ENCODE measurements at places on chromosomes 6 and 20.

GRCh38 chr6:7673063-7673536, 52.8 kb upstream of the BMP6 start:
- DNase-seq = no peak

GRCh38 chr6:165621940-165622339, 41.1 kb downstream of the PDE10A start:
- DNase-seq = no peak

GRCh38 chr6:134753001-134753400, 196.9 kb downstream of the ALDH8A1 start:
- no peak for DNase-seq

DNA sequence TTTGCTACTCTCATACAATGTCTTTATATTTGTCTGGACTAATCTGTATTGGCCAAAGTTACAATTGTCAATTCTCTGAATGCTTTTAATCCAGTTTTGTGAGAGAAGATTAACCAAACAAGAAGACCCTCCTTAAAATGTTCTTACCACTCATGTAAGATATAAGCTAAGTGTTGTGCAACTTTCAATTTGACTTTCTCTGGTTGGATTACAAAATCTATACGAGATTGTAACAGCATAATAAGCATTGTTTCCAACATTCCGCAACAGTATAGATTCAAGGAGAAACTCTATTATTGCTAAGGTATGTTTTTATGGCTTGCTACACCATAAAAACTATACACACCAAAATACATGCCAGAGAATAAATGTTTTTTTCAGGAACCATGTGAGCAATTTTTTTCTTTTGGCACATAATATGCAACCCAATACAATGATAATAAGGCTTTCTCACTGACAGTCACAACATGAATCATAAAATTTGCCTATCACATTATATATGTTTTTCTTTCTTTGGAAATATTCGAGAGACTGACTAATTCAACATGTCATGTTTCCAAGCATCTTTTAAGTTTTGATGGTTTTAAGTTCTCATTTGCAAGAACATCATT, 12.2 kb upstream of the TRPC4AP start:
- DNase-seq = no peak

GRCh38 chr6:43891072-43891870, 121.3 kb downstream of the VEGFA start:
- DNase-seq = no peak

- DNase-seq = no peak
These were observed 11.8 kb downstream of the FRMD1 start for GRCh38 chr6:168067081-168067759.

GRCh38 chr6:4916954-4917561, 86.8 kb downstream of the RPP40 start:
- no peak for DNase-seq

DNA sequence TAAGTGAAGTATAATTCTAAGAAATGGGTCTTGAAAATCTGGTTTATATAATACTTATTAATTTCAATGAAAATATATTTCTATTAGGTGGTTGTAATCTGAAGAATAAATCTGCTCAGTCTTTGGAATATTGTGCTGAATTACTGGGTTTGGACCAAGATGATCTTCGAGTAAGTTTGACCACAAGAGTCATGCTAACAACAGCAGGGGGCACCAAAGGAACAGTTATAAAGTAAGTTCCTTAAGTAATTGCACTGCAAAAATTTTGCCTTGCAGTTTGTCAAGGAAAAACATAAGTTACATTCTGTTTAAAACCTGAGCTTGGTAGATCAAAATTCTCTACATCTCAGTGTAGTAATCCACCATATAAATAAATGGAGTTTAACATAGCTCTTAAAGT, 106.0 kb downstream of the MYO6 start:
- DNase-seq = no peak

DNA sequence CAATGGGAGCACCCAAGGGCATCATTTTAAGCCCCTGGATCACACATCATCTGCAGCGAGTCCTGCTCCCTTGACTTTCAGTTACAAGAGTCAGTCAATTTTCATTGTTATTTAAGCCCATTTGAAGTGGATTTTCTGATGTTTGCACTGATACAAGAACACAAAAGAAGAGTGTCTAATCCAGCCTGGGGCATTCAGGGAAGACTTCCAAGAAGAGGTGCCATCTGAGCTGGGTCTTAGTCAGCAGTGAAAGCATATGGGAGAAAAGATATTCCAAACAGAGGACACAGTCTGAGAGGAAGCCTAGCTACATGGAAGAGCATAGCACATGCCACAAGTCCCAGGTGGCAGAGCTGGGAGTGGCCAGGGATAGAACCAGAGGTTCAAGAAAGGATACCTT, 10.4 kb upstream of the FOXP4 start:
- DNase-seq = no peak

GRCh38 chr6:169236988-169237387, 16.7 kb downstream of the THBS2 start:
- no peak for DNase-seq

DNA sequence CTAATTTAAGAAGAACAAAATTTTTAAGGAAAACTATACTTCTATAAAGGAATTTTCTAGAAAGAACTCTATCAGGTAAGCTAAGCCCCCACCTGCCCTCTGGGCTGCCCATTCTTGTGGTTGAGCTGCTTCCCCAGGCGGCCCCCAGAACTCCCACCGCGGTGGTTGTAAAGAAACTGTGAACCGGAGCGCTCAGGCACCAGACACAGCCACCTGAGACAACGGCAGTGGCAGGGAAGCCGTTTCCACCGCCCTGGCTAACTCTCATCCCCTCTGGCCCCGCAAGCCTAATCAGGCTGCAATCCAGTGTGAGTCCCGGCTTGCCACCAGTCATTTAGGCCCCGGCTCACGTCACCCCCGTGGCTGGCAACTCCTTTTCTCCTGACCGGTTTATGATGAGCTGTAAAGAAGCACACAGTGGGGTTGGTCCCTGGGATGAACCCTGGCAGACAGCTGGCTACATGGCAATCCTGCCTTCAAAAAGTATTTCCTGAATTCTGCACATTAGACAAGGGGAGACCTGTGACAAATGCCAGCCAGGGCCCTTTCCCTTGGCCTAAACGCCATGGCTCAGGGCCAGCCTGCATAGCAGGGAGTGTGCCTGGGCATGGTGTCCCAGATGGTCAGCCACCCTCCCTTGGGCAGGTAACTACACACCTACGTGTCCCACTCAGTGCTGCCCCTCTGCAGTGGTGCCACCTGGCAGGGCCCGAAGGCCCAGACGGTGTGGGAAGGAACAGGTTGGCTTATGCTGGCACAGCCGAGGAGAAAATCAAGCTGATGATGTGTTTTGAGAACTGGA, 63.8 kb upstream of the GPR31 start:
- DNase-seq = no peak

- DNase-seq = peak; percentile 18
These were observed 126.3 kb upstream of the NT5E start for GRCh38 chr6:85323435-85324040.

DNA sequence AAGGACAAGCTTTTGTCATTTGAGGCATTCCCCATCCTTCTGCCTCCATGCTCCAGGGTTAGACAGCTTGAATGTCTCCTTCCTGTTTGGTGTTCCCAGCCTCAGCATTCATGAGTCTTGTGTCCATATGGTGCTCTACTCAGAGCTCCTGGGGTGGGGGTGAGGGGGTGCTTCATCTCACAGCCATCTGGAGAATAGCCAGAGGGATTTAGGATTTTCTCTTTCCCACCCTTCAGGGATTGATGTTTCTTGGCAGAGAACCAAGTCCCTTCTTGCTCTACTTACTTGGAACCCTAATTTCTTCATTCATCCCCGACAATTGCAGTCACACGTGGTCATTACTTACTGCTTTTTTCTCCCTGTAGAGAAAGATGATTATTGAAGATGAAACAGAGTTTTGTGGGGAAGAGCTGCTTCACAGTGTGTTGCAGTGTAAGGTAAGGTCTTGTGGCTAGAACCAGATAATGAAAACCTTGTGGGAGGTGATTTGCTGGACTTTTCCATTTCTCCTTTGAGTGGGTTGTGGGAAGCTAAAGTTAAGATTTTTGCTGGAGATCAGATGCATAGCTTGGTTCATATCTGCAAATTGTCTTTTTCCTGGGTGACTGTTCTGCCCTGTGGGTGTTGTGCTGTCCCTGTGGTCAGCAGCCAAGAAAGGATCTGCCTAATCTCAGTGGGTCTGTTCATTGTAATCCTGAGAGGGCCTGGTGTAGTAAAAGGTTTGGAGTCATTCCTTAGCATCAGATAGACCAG, 18.6 kb downstream of the CMTR1 start:
- no peak for DNase-seq

DNA sequence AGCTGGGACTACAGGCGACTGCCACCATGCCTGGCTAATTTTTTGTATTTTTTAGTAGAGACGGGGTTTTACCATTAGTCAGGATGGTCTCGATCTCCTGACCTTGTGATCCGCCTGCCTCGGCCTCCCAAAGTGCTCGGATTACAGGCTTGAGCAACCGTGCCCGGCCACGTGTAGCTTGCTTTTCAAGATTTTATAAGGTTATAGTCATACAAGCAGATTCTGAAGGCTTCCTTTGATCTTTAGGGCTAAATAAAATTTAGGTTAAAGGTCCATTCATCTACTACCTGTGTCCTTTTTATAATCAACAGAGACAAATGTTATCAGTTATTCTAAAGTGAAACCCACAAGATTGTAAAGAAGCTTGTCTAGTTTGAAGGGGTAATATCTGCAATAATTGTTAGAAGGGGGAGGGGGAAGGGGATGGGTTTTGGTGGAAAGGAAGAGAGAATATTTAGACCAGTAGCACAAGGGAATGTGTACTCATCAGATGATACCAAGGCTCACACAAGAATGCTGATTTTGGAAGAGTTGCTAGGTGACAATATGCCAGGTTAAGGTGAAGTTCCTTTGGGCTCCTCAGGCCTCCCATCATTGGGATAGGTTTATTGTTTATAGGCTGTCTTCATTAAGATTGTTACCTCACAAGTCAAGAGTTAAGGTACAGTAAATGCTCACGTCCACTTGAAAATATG, 284.7 kb downstream of the ALDH8A1 start:
- DNase-seq = no peak

DNA sequence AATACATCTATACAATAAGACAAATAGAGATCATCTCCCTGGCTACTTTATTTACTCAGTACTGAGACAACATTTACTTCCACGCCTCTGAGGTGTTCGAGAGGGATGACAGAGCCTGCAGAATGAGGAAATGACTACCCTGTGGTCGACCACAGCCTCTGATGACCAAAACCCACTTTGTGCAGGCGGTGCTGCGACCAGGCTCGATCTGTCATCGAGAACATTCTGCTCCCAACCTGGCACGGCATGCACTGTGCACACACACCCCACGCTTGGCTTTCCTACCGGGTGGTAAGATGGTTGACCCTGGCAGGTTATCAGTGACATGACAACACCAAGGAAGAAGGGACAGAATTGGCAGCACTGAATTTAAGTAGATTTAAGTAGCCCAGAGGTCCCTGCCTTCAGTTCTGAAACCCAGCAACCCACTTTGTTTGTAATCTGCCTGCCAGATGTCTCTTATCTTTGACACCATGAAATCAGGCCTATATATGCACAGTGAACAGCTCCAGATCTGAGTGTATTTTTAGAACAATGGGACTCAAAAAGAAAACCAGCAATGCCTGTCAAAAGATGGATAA, 42.6 kb downstream of the TTI1 start:
- DNase-seq = peak; percentile 14

DNA sequence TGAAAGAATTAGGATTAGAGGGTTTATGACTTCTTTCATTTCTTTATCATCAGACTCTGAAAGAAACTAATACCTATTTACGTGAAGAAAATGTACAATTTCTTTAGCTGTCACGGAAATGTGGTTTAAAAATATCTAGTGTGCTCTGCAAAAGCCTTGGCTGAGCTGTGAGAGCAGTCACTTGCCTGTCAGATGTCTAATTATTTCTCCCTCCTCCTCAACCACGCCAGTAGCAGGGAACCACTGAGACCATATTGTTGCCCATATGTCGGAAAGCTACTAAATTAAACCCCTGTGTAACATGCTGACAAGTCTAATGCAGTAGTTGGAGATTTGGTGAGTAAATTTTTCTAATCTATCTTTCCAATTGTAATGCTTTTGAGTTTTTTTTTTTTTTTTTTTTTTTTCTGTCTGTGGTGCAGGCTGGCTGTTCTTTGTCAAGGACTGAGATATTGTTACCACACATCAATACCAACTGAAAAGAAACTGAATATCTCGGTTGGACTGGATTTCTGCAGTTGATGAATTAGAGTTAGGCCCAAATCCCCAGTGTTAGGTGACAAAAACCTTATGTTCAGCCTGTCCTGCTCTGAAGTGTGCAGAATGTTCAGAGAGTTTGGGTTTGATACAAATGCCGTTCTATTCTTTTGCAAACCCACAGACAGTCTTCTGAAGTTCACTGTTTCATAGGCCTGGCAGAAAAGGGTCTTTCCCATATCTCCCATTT, 302.9 kb upstream of the SYNCRIP start:
- DNase-seq = no peak

GRCh38 chr6:3247255-3248146, 11.2 kb upstream of the PSMG4 start:
- no peak for DNase-seq

DNA sequence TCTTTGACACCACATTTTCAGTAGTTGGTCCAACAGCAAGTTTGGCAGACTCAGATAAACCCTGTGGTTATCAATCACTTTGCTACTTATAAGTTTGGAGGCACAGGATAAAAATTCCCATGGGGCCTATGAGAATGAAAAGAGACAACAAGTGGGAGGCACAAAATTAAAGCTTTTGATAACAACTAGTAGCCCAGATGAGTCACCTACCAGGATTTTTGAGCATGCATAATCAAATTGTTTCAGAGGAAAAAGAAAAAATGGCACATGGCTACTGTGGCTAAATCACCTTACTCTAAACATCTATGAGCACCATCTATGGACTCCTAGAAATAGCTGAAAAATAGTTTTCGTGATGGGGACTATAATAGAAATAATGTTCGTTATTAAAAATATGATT, 40.8 kb upstream of the BMP5 start:
- no peak for DNase-seq

GRCh38 chr20:7930343-7930742, 9.9 kb downstream of the HAO1 start:
- DNase-seq = no peak

DNA sequence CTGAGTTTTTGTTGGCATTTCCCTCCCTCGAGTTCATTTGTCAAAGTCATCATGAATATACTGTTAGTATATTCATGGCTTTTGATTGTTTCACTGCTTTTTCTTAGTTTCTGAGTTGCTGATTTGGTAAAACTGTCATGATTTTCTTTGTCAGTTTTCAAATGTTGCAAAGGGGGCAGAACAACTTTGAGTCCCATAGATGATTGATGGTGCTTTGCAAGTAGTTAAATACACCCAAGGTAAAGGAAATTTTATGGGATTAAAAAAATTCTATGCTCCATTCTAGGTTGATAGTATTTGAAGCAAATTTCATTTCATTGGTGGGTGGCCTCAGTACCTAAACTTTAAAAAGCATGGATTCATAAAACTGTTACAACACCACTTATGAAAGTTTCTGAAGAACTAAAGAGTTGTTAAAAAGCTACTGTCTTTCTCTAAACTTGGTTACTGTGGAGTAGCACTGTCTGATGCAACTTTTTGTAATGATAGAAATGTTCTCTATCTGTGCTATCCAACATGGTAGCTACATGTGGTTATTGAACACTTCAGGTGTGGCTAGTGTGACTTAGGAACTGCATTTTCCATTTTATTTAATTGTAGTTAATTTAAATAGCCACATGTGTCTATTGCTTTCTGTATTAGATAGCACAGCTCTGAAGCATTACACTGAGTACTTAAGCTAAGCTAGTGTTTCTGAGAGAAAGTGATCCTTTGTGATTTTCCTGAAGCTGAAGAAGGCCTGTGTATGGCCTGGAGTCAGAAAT, 153.6 kb downstream of the ZFAND3 start:
- DNase-seq = no peak

Measured in stimulated activated CD8-positive, alpha-beta memory T cell treated with anti-CD3 and anti-CD28 coated beads, Interleukin-7, amount 100 ng/mL, for 1 hour (primary cell).